ENCODE measurements at places on chromosomes 7 and 10.

DNA sequence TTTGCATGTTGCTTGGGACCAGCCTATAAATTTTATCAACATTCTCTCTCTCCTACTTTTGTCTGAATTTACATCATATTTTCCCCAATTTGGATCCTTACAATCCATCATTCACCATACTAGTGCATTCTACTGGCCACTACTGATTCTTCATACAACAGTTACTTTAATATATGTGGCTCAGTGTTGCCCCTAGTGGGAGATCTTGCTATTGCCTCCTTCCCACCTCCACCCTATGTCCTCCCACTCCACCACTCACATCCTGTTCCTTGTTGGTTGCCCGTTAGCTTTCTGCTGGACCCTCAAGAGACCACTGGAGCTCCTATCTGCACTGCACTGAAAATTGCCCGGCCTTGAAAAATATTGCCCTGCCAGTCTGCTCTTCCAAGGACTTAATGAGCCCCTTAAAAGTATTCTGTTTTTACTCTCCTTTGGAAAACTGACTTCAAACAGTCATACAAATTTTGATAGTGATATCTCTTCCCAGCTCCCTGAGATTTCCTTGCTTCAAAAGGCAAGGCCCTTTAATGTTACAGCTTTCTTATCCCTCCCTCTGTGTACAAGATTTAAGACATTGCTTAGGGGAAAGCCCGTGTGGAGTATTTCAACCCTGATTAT is 243.2 kb upstream of the TMEM229A start:
- DNase-seq, result peak; percentile 68

DNA sequence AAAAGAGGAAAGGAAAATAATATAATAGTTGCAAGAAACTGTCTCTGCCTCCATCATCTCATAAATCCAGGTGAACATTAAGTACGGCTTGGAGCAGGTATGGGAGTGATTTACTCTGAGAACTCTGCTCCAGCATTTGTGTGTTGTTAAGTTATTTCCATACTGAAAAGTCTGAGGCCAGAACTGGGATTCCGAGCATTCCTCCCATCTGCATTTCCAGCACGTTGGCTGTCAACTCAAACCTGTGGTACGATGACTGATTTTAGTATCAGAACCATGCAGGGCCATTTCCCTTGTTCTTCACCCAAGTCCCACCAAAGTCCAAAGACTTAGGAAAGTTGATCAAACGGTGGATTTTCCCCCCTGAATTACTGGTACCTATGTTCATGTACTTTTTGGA is 104.9 kb downstream of the CREB5 start:
- no peak for DNase-seq

DNA sequence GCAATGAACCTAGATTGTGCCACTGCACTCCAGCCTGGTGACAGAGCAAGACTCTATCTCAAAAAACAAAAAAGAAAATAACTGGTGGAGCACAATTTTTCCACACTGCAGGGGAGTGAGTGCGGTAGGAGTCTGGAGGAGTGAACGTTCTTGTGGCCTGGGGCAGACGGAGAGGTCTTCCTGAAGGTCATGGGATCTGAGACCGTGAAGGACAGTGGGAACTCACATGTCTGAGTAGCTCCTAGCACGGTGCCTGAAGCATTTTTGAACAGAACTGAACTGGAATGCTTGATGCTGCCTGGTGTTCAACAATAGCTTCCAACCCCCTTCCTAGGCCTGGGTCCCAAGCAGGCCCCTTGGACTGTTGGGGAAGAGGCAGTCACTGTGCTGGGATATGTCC is 84.3 kb upstream of the PODXL start:
- DNase-seq, result no peak

GRCh38 chr7:39313974-39314373 is 252.2 kb upstream of the YAE1 start:
- DNase-seq, result no peak

- peak; percentile 16 for DNase-seq
Observed at GRCh38 chr7:122013065-122013464, 131.0 kb downstream of the AASS start.
